ENCODE measurements at places on chromosomes 11 and 22.

DNA sequence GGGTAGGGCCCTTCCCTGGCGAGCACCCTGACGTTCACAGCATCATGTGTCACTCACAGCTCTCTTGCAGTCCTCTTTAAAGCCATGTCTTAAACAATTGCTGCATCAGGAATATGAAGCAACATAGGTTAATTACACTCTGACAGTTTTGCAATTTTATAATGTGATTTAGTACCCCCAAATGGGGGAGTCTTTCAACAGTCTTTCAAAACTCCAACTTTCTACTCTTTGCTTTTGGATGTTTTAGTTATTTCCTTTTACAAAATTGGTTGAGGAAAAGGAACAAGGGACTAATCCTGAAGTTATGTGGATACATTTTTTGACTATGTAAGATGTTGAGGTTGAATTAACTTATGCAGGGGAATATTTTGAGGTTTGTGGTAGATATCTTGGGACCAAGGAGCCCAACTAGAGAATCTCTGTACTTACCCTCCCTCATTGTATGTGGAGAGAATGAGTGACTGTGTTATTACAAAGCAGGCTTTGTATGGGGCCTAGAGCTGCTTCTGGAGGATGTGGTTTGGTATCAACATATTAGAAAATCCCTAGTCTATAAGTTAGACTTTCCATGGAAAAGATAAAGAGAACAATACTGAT lies at the start of gene MMP8:
Gene MMP8, minus strand, starts transcription at position 51 of the 597 bp plus-strand sequence. CDS start 99 bp downstream, outside the sequence.
- DNase-seq, result no peak

DNA sequence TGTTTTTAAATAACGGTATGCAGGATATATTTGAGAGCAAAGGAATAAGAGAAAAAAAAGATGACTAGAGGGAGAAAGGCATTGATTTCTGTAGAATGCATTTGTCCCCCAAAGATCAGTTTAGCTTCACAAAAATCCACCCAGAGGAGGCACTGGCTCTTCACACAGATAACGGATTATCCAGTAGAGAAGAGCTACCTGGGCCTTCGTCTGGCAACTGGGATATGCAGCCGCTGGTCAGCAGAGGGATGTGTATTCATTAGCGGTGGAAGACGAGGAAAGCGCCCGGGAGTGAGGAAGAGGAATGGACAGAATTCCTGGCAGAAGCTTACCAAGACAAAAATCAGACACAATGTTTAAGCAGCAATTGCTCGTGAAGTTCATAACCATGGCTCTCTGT lies 5.6 kb upstream of the WT1 start:
- no peak for DNase-seq

- DNase-seq, result no peak
Observed at GRCh38 chr11:44011797-44012196, 36.0 kb upstream of the ACCSL start.

GRCh38 chr11:44280257-44280656 lies 29.7 kb downstream of the ALX4 start:
- DNase-seq, result no peak

DNA sequence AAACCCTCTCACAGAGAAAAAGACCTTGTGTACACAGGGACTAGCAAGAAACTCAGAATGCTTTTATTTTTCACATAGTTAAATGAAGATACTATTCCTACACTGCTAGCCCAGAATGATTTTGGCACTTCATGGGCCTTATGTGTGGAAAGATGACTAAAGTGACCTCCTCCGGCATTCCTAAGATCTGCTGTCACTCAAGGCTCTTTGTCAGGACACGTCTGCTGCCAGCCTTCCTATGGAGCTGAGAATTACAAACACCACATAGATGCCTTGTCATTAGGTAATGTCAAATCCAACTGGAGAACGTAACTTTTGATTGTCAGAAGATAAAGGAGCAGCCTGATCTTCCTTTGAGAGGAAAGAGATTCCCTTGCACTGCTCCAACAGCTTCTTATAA lies 249.1 kb downstream of the FAT3 start:
- DNase-seq, result no peak

DNA sequence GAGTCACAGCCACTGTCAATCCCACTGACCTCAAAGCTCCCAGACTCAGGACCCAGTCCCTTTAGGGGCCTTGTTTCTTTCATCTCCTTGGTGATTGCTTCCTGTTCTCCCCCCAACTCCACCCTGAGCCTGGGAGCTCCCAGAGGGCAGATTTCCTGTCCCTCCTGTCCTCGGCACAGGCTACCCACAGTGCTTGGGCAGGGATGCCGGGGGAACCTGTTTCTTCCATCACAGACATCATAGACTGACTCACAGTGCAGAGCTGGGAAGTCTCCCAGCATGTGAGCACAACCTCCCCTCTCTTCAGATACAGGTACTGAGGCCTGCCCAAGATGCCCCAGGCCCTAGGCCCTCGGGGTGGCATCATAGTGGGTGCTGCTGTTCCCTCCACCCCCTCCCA lies 16.6 kb downstream of the TRIM29 start:
- DNase-seq, result no peak
